T-helper 2 cell (primary cell): ENCODE measurements at places on chromosomes 4 and X.

DNA sequence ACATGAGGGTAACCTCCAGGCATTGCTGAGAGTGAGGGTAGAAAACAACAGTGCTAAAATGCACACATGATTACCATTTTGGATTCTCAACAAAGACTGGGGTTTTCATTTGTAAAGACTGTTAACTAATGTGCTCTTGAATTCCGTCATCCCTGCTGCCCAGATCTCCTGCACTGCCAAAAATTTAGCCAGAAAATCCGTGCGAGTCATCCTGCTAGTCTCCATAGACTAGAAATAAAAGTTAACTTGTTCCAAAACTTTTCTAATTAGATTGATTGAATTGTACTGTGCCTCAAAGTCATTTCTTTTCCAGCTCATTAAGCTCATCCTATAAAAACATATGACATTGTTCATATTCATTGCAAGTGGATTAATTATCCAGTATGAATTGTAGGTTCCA, 99.8 kb downstream of the ARSF start:
- no peak for DNase-seq

DNA sequence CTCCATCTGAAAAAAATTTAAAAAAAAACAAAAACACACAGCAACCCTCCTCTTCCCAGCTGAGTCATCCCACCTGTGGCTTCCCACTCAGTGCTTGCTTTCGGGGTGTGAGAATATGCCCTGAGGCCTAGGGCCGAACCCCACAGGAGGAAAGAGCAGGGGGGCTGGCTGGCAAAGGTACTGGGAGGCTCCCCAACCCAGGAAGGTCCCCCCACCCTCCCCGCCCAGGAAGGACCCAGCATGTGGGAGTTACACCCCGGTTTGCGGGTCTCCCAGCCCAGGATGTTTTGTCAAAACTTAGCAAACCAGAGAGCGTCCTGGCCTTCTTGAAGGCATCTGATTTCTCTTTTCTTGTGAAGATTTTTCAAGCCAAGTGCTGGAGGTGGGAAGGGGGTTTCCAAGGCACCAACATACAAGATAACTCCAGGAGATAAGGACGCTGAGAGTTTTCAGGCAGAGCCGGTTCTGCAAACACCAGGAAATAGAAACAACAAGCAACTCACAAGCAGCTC, 25.7 kb upstream of the CSF2RA start:
- no peak for DNase-seq

DNA sequence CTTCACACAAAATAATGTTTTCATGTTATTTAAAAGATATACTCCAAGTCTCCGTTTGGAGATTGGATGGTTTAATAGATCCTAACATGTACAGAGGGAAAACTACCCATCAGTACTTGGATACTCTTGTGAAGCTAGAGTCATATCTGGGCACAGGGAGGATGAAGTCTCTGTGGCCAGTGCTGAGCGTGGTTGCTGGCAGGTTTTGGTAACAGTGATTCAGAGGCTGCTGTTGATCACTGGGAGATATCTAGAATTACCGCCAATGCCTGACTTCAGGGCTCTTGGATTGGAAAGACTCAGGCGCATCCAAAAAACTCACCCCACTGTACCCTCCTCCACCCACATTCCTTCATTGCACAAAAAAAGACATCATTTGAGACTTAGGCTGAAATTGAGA, 107.2 kb upstream of the PGRMC2 start:
- DNase-seq: no peak

- no peak for DNase-seq
Observed at GRCh38 chr4:165519591-165519990, 140.8 kb downstream of the CPE start.

DNA sequence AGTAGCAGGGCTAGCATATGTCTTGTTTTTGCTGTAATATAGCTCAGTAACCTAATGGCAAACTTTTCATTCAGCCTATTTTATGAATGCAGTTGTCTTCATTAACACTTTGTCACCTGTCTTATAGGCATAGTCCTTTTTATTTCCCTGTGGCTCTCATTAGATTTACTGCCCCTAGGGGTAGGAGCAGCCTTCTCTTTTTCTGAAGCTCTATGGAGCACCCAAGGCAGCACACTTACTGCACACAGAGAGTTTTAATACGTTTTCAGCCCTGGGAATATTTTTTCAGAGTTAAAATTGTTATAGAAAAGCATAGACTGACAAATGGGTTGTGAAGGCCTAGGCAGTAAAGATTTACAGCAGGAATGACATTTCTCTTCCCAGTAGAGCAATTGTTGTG, 406.8 kb downstream of the TMA16 start:
- DNase-seq: no peak

- no peak for DNase-seq
Observed at GRCh38 chr4:125011646-125012045, 299.1 kb upstream of the ANKRD50 start.

DNA sequence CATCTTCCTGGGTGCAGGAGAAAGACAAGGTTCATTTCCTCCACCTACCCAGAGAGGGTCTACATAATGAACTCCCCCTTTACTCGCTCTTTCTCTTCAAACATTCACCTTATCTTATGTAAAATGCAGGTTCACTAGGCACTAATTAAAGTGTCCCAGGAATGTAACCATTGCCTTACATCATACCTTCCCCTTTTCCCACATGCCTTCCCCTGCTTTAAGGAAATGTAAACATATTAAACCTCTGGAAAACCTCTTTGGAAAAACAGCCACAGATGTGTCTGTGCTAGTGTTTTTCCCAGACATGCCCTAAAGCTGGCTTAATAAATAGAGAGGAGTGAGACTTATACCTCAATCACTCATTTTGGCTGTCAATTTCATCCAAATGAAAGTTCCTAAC, 15.8 kb downstream of the TBC1D9 start:
- DNase-seq: no peak

DNA sequence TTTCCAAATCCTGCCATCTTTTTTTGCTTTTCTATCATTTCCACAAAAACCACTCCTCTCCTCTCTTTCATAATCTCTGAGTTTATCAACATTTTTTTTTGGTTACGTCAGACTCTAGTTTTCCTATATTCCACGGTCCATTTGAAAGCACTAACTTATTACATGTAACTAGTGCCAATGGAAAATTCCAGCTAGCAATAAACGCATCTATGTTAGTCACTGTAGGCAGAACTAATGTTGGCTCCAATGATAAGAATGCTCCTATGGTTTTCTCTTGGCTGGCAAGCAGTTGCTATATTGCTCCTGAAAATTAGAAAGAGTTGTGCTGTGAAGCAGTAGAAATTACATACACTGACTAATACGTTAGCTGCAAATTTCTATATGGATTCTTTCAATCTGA, 634.6 kb upstream of the FTHL17 start:
- no peak for DNase-seq

DNA sequence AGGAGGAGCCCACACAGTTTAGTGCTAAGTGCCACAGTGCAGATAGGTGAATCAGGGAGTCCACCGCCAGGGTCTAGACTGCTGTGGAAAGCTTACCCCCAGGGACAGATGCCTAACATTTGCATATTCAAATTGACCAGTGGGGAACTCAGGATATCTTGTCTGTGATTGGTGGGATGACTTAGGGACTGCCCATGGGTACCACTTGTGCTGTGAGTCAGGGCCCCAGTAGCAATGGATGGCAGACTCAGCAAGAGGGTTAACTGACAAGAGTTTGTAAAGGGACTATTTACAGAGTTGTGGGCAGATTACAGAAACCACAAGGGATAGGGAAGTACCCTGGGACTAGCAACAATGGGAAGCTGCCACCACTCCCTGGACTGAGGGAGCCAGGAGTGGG, 282.1 kb downstream of the BCOR start:
- DNase-seq: no peak

DNA sequence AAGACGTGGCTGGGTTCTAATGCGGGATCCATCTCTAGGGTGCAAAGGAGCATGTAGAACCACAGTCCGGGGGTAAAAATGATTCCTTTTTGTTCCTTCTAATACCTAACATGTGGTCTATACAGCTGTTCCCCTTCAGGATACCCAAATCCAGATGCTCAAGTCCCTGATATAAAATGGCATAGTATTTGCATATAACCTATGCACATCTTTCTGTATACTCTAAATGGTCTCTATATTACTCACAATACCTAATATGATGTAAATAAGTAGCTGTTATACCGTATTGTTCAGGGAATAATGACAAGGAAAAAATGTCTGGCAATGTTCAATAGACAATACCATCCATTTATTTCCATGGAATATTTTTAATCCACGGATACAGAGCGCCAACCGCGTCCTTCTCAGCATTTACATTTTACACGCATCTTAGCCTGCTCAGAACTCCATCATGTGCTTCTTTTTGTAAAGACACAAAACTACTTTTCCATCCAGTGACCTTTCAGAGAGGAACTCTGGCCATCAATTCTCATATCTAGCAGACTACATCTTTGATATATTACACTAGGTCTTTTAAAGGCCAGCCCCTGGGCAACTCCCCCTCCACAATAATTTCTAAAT, 31.9 kb downstream of the ACSL1 start:
- no peak for DNase-seq

GRCh38 chr4:138223231-138223910, 18.8 kb downstream of the SLC7A11 start:
- DNase-seq: no peak

- DNase-seq: no peak
Observed at GRCh38 chrX:125786316-125786715, 379.8 kb downstream of the DCAF12L2 start.

DNA sequence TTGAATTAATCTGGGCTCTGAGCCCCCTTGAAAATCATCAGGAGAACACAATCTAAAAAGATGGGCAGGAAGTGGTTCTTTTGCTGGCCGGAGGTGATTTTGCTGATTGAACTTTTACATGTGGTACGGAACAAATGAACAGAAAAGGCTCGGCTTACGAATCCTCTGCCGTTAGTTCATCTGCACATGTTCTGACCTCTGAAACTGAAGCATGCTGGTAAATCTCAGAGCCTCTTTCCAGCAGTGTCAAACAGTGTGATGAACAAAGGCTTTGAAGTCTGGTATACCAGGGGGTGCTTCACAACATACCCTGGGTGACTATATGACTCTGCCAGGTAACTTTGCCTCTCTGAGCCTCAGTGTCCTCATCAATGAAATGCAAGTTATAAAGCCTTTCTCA, 194.2 kb upstream of the C1QTNF7 start:
- DNase-seq: no peak

DNA sequence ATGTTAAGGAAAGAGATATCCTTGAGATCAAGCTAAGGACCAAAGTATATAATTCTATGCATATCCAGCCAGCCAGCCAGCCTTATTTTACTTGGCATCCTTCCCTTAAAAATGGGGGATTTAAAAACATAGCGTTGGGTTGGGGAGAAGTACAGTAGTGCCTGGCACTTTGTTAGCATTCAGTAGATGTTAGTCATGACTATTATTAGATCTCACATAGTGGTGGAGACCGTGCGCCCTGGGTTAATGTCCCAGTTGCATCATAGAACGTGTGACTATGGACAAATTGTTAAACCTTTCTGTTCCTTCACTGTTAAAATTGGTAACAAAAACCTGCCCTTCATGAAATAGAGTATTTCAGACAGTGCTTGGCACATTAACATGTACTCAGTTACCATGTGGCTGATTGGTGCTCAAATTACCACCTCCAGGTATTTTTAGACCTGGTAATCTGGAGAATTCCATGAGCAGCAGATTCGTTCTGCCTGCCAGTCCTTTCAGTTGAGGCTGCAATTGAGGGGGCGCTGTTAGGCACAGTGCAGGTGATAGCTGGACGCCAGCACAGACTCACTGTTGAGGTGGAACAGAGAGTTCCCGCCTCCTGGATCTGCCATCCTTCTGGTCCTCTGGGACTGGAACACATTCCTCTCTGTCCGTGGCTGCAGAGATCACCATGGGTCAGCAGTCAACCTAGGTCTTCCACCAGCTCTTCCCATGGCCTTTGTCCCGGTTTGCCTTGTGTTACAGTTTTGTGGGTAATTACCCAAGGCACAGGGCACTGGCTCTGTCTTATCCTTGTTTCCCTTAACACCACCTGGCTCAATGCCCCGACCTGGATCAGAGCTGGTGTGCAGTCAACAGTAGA, 31.7 kb downstream of the RBBP7 start:
- DNase-seq: no peak

DNA sequence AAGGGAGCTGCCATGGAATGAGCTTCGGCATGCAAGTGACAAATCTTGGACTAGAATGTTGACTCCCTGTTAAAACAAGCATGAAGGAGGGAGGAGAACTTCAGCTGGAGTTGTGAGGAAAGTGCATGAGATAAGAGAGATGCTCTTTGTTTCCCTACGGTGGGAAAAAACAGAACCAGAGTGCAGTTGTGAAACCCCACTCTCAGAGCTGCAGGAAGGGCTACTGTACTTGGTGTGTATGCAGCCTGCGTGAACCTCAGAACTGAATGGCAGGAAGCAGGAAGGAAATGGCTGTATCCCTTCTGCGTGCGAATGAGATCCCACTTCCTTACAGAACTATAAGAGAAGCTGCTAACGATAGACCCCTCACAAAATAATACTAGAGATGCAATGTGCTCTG, 57.2 kb downstream of the EGF start:
- no peak for DNase-seq

DNA sequence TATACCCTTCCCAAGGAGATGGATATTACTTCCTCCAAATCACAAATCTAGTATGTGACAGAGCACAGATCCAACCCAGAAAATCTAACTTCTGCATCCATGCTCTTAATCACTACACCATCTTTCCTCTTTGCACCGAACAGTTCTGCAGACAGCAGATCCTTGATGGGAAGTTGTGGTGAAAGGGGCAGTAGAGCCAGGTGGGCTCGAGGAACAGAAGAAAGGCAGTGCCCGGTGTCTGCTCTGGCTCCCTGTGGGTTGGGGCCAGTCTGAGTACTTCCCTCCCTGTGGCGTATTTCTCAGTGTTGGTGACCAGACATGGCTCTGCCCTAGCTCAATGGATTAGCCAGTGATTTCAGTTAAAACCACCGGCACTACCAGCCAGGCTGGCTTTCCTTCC, 15.3 kb downstream of the HOPX start:
- no peak for DNase-seq

GRCh38 chr4:74018771-74019170, 19.7 kb downstream of the CXCL3 start:
- no peak for DNase-seq

DNA sequence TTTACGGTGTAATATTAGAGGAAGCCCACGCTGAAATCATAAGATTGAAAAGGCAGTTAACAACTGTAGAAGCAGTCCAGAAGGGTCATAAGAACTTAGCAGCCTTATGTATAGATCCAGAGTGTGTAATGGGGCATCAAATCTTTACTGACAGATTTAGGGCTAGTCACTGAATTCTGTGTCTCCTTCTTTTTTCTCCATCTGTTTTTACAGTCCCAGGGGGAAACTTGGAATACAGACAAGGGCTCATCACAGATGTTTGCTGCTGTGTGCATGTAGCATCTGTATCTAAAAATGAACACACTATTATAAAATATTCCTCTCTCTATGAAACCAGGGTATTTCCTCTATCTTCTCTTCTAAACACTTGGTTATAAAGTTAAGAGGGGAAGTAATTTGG, 43.9 kb downstream of the CYSLTR1 start:
- no peak for DNase-seq

DNA sequence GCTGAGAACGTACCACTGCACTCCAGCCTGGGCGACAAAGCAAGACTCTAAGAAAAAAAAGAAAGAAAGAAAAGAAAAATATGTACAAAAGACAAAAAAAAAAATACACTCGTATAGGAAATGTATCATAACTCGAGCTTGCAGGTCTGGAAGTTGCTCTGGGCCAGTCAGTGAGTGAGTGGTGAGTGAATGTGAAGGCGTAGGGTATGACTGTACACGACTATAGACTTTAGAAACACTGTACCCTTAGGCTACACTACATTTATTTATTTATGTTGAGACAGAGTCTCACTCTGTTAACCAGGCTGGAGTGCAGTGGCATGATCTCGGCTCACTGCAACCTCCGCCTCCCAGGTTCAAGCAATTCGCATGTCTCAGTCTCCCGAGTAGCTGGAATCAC, 29.4 kb downstream of the EVC2 start:
- DNase-seq: no peak
